ENCODE measurements at places on chromosomes 1 and 21. TPM values are rescaled to one million over a fixed set of nuclear protein-coding genes. Genes with fewer than 3 reads are reported as not detected.
A peak's percentile ranks its signal among the peaks of the same experiment; 100 is the strongest.

- no peak for DNase-seq
These were observed 89.8 kb downstream of the OLFML2B start for GRCh38 chr1:161933592-161934588.

DNA sequence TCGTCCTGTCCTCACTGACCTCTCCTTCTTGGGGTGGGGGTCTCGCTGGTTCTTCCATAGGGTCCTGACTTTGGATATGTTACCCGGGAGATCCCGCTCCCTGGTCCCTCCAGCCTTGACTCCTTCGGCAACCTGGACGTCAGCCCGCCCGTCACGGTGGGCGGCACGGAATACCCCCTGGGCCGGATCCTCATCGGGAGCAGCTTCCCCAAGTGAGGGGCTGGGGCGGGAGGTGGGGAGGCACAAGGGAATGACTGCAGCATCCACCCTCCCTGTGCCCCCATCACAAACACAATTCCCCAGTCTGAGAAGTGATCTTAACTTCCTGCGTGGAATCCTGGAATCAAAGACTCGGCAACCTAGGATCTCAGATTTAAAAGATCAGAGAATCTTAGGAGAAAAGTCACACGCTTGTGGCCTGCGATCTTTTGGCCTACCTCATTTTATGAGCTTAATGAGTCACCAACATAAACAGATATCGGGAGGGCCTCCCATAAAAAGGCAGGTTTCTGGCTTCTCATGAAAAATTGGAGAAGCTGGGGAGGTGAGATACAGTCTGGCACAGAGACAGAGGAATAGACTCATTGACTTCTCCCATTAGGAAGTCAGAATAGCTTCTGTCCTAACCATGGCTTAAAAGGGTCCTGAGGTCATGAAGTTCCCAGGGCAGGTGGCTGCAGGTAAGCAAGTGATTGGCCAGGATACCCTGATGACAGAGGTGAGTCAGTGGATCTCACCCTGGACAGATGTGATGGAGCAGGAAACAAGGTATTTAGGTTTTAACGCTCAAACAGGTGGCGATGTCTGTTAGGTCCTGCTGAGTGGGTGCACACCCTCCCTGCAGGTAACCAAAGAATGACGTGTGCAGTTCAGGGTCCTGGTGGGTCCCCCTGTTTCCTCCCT is 15.9 kb upstream of the PADI3 start:
- DNase-seq, result no peak

- DNase-seq, result no peak
These were observed 187.5 kb upstream of the PLXNA2 start for GRCh38 chr1:208431721-208432120.

GRCh38 chr1:171802207-171802606 is 20.7 kb downstream of the METTL13 start:
- DNase-seq, result no peak

DNA sequence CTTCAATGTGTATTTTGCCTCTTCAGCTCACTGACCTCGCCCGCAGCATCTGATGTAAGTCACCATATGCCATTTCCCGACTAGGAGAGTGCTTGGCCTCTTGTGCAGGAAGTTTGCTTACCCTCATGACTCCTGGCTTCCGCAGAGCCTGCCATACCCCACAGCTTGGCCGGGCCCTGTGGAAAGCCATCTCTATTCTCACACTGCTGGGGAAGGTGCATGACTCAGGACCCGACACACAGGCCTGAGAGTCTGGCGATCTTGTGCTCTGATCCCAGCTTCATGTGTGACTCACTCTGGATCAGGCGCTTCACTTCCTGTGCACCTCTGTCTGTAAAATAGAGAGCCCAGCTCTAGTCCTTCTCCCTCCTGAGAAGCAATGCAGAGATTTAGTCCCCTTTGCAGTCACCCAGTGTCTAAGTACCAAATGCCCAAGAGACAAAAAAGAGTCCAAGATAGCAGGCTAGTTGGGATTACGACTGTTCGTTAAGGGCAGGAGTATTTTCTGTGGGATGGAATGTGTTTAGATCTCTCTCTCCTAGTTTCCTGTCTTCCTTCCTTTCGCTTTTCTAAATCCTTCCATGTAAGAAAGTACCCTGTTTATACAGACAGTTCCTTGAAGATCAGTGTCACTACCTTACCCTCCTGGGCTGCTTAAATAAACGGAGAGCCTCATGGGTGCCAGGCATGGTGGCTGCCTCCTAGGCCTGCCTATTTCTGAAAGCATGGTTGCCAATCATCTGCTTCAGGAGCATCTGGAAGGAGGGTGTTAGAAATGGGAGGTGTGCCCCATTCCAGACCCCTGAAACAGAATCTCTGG is 62.8 kb upstream of the KIF26B start:
- no peak for DNase-seq

DNA sequence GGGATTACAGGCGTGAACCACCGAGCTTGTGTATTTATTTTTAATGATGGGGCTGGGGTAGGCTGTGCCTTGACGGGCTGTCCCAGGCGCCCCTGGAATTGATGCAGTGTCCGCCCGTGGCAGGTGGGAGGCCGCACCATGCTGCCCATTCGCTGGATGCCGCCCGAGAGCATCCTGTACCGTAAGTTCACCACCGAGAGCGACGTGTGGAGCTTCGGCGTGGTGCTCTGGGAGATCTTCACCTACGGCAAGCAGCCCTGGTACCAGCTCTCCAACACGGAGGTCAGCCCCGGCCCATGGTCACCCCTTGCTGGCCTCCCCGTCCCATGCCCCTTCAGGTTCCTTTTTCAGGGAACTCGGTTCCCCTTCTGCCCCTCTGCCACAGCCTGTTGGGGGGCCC is 13.6 kb upstream of the PEAR1 start:
- no peak for DNase-seq

Gene CRYBG2
- 0.42 TPM for total RNA-seq

- no peak for DNase-seq
These were observed 2.7 kb upstream of the ERI3 start for GRCh38 chr1:44357710-44358109.

- DNase-seq, result no peak
These were observed 16.2 kb upstream of the TSNAX start for GRCh38 chr1:231512147-231512698.

DNA sequence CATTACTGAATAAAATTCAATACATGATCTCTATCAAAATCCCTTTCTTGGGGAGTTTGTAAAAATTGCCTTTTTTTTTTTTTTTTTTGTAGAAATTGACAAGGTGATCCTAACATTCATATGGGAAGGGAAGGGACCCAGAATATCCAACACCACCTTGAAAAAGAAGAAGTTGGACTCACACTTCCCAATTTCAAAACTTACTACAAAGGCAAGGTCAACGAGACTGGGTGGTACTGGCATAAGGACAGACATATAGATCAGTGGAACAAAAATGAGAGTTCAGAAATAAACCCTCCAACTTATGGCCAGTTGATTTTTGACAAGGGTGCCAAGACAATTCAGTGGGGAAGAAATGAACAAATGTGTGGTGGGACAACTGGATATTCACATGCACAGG is 31.4 kb upstream of the CLSTN1 start:
- no peak for DNase-seq

DNA sequence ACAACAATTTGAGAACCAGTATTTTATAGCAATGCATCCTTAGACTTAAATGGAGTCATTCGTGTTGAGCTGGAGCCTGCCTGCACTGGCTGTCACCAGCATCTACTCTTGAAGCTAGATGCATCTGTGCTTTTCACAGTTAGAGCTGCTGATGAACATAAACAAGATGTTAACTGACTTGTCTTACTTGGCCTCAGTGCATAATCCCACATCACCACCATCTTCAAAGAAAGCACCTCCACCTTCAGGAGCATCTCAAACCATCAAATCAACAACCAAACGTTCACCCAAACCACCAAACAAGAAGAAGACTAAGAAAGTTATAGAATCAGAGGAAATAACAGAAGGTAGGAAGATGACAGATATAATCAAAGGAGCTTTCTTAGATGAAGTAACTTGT is 71.1 kb downstream of the TPR start:
- DNase-seq, result no peak

- no peak for DNase-seq
These were observed 5.3 kb upstream of the FAM78B start for GRCh38 chr1:166172106-166172505.

- no peak for DNase-seq
These were observed 18.8 kb upstream of the MAP1LC3C start for GRCh38 chr1:242017580-242018233.

DNA sequence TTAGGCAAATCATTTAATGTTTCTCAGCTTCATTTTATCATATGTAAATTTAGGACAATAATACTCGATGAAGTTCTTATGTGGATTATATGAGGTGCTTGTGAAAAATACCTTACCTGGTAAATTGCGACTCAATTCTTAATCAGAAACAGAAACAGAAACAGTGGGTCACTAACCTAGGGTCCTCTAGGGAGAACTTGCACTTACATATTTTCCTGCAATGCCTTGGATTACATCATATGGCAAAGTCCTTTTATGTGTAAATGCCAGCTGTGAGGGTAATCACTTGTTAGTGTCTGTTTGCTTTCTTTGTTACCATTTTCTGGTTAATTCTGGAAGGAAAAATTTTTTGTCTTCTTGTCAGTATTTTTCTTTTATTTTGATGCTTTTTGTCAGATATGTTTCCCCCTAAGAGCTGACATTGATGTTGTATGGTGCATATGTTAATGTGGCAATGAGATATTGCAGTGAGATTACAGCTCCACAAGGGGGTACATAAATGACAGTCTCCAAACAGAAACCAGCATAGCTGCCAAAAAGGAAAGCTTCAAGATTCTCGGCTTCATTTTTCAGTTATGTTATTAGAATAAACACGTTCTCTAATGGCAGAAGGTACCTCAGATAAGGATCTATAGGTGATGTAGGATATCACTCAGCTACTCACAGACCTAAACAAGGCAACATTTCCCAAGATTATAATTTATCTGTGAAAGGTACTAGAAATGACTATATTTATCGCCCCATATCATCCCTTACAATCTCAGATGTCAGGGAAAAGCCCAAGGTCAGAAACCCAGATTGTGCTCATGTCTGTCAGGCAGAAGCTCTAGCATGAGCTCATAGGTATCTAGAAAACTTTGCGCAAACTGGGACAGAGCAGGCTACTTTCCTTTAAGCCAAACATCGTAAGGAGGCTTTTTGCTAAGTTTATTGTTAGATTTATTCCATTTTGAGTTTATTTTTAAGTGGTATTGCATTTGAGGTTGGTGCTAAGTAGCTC is 119.9 kb downstream of the FASLG start:
- DNase-seq, result no peak

Gene AKR7A3
- 1.6 TPM for total RNA-seq

DNA sequence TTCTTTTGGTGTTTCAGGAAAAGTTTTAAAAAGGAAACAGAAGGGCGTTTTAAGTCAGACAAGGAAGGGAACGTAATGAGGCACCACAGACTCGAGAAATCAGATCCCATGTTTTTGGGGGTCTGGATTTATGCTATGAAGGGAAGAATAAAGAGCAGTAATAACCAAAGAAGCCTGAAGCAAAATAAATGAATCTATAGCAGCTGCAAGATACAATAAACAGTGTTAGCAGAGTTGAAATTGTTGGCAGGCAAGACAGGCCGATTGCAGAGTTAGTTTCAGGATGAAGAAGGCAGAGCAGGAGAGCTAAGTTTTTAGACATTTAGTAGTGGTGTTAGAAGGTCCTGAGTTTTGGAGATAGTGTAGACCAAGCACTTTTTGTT is 425 bp downstream of the DDR2 start:
- DNase-seq, result no peak

DNA sequence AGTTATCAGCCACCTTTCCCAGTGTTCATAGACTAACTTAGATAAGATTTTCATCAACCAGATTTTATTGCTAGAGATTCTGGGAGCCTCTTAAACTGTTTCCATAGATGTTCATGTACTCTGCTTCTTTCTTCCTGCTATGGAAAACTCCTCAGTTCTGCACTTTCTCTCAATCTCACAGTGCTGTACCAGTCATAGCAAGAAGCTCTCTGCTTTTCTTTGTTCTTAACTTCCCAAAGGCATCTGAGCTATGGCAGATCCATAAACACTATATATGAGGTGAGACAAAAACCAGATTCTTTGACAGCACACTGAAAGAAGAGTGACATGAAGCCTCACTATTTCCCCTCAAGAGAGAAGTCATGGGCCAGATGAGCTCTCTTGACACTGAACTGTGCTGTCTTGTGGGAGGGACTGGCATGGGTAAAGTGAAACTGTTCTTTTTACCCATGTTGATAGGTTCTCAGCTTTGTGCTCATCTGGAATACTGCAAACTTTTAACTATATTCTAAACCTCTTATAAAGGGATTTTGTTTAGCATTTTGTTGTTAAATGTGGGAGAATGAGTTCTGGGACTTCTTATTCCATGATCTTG is 64.2 kb upstream of the LYPLAL1 start:
- DNase-seq, result no peak

Gene GRIK1
- total RNA-seq, result 0.40 TPM

DNA sequence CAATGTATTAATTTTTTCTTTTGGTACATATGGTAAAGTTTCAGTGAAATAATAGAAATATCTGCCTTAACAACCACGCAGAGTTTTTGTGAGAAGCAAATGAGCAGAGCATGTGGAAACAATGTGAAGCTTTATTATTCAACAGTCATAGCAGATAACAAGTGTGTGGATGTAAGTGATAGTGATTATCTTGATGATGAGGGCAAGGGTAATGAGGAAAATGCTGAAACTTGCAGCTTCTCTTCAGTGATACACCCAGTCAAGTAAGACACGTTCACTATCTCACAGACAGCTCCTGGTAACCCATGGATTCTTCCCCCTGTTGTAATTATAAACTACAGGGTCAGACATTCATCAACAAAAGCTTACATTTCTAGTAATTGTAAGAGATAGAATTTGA is 14.6 kb upstream of the OR2L5 start:
- DNase-seq, result no peak

Gene ELOVL1
- 37.9 TPM for total RNA-seq

DNA sequence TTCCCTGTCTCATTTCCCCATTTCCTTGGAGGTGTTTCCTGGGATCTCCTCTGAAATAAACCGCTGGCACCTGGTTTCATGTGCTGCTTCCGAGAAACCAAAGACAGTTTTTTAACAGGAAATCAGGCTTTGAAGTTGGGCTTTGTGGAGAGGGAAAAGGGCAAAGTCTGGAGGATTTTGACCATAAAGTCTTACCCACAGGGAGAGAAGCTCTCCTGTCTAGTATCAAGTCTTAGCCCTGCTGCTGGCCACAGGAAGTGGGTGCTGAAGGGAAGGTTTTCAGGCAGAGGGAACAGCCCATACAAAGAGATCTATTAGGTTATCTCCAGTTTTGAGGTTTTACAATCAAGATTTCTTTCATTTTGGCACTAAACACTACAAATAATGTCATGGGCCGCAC is 29.3 kb downstream of the SLC5A9 start:
- DNase-seq, result peak; percentile 79

Gene TSACC
- total RNA-seq, result not detected

GRCh38 chr1:13642306-13643004 is 57.5 kb upstream of the PRDM2 start:
- DNase-seq, result no peak

- no peak for DNase-seq
These were observed 59.6 kb downstream of the VPS26C start for GRCh38 chr21:37207441-37208009.

GRCh38 chr1:93621246-93621645 is 60.4 kb downstream of the BCAR3 start:
- DNase-seq, result no peak
